CD4-positive, alpha-beta T cell treated with Interleukin-15 for 1 hour (primary cell): ENCODE measurements at places on chromosomes 5 and 9.

DNA sequence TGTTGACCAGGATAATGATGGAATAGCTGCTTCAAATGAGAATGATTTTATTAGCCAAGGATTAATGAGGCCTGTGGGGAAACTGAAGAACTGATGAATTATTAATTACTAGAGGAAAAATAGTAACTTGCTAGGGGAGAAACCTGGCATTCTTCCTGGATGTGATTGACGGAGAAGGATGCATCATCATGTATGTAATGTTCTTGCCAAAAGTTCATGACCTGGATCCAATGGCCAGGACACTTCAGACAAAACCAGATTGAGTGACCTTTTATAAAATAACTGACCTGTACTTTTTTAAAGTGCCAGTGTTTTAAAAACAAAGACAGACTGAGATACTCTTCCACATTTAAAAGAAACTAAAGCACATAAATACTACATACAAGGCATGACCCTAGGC is 23.7 kb downstream of the KIAA1191 start:
- DNase-seq, result no peak

GRCh38 chr9:27090711-27091110 is 18.3 kb upstream of the TEK start:
- no peak for DNase-seq

DNA sequence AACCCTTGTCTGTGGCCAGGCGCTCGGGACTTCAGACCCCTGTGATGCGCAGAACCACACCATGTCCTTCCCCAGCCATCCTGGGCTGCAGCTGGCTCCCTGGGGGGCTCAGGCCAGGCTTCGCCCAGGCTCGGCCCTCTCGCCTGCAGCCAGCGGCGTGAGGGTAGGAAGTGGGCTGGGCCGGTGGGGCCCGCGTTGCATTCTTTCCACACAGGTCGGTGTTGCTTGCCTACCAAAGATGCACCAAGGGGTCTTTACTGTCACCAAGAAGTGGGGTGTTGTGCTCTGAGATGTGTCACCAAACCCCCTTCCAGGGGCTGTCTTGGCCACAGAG is 48.3 kb upstream of the RNF130 start:
- DNase-seq, result no peak

- DNase-seq, result no peak
Measured at GRCh38 chr5:35788724-35789123, 68.0 kb upstream of the IL7R start.

DNA sequence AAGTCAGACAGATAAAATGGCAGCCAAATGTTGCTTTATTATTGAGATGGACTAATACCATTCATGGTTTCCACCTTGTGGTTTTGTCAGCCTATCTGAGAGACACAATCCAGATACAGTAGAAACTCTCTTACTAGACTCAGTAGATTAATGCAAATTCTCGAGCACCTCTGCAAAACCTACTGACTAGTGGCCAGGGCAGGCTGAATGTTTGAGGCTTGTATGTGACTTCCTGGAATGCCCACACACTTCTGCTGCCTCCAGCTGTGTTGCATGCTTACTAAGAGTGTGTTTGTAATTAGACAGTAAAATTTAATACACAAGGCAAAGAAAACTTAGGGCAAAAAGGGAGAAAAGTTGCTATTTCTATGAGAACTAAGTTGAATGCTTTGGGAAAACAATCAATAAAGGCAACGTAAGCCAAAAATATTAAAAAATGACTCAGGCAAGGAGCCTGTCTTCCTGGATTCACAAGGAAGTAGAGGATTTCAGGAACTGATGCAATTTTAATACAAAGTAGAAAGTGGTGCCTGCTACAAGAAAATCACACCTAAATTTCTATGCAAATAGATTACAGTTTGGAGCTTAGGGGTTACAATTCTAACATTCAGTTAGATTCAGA is 30.2 kb upstream of the CCNG1 start:
- DNase-seq, result no peak
